ENCODE measurements at places on chromosomes 1 and 21.

DNA sequence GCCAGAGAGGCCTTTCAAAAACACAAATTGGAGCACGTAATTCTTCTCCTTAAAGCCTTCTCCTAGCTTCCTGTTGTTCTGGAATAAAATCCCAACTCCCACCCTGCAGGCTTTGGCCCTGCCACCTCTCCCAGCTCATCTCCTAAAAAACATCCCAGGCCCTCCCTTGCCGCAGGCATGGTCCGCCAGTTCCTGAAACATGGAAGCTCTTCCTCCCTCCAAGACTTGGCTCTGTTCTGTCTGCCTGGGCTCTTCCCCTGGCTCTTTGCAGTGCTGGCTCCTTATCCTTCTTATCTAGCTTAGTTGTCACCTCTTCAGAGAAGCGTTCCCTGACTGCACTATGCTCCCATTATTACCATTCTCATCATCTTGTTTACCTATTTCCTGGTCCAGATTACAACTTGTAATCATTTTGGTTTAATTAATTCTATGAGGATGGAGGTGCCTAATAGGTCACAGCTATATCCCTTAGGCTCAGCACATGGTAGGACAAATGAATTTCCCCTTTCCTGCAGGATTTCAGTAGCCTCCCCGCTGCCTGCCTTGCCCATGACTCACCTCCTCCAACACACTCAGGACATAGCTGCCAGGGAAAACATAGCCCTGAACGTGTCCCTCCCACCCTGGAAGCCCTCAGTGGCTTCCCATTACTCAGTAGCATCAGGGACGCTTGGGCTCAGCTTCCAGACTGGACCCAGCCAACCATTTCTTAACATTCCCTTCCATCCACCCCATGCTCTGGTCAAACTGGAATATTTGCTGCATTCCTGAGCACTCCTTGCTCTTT lies 15.7 kb upstream of the IGSF21 start:
- DNase-seq, result no peak

DNA sequence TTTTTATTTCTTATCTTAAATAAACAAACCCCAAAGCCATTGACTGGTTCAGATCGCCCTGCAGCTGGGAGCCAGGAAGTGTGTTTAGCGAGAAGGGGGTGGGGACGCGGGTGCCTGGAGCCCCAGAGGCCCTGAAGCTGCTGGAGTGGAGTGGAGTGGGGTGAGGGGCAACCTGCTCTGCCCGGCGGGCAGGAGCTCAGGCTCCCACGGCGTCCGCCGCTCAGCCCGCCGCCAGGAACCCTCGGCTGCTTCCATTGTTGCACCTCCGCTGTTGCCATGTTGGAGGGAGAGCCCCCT lies 673 bp downstream of the PIK3C2B start:
- no peak for DNase-seq

GRCh38 chr1:160646711-160647328 lies at the start of gene SLAMF1:
SLAMF1 (minus strand) TSS chr1:160647044; CDS start chr1:160646945, 99 bp downstream.
- DNase-seq, result no peak

GRCh38 chr1:115620453-115620852 lies 21.3 kb upstream of the VANGL1 start:
- no peak for DNase-seq

GRCh38 chr1:224425279-224425884 lies 9.2 kb downstream of the WDR26 start:
- DNase-seq, result no peak

Measured in activated T-cell treated with anti-CD3 and anti-CD28 coated beads for 24 hours (primary cell).